ENCODE measurements at places on chromosomes 16 and 17.

DNA sequence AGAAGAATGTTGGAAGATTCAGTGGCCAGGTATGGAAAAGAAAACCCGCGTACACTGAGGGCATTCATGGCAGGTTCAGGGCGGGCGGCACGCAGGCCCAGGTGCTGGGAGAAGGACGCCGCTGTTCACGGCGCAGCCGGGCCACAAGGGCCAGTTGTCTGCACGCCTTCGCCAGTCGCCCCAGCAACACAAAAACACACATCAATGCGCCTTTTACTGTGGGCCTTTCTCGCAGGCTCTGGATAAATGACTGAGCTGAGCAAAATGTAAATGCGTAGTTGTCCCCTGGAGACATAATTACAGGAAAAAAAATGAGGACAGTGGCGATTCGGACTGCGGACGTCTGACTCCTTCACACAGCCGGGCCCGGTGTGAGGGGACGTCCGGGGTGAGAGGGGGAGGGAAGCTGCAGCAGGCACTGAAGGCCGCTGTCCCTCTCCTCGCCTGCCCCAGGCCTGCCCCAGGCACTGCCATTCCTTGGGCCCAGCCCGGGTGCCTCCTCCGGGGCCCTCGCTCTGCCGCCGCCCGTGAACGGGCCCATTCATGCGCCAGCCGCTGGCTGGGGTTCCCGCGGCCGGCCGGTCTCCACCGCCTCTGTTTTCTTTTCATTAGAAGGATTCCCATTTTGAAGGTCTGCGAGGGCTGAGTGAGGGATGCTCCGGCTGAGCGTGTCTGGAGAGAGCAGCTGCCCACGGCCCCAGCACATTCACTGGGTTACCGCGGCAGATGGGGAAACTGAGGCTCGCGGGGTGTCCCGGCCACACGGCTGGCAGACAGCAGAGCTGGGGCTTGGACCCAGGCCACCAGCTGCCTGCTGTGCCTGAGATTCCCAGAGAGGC lies 6.5 kb upstream of the ZNF469 start:
- DNase-seq = no peak

- no peak for DNase-seq
Observed at GRCh38 chr16:31219154-31219741, 2.3 kb upstream of the PYDC1 start.

- no peak for DNase-seq
Observed at GRCh38 chr17:17872547-17873345, 36.0 kb upstream of the SREBF1 start.

GRCh38 chr16:57801809-57802340 lies 416 bp downstream of the KIFC3 start:
- peak; percentile 49 for DNase-seq

DNA sequence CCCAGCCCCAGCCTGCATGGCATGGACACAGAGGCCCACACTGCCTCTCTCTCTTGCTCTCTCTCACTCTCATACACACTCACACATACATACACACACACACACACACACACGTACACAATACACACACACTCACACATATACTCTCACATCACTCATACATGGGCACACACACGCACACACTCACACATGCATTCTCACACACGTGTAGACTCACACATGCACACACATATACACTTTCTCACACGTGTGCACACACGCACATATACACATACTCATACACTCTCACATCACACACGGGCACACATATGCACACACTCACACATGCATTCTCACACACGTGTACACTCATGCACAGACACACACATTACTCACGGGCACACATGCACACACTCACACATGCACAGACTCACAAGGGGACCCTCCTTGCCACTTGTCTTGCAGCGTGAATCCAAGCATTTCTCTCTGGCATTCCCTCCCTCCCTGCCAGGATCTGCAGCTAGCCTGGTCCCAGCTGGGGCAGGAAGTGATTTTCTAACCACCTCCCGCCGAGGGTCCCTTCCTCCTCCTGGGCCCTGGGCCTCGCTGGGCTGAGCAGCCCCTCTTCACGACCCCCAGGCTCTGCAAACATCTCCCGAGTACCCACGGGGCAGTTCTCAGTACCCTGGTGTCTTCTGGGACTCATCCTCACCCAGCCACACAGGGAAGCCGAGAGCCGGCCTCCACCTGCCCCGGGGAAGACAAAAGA lies 37.5 kb downstream of the IL21R start:
- no peak for DNase-seq

GRCh38 chr17:73942703-73943415 lies 260.6 kb upstream of the RPL38 start:
- no peak for DNase-seq

GRCh38 chr16:75074920-75075687 lies 41.5 kb downstream of the LDHD start:
- no peak for DNase-seq

DNA sequence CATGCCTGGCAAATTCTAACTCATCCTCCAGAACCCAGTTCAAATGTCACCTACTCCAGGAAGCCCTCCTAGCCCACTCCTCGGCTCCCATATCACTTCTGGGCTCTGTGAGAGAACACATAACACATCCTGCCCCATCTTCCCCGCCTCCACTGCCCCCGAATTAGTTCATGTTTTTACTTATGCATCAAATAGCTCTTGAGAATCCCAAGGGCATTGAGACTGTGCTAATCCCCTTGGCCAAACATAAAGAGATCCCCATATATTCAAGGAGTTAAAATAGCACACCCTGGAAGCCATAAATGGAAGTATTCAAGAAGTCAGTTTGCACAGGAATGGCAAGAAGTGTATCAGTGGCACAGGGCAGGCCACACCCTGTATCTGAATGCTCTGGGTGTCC lies 2.0 kb upstream of the CREBBP start:
- DNase-seq = no peak

DNA sequence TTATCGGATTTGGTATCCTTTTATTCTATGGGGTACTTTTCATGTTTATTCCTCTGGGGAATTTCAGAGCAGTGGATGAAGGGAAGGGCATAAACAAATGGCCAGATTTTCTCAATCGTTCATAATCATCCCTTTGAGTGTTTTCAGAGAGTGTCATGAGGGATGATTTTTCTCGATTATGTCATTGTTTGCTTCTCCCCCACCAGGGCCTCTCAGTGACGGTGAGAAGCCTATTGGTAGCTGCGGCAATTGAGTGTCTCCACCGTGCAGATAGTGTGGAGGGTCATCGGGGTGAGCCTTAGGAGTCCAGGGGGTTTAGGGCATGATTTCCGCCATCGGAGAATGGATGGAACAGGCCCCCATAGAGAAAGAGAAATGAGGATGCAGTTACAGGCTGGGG lies 57.2 kb downstream of the USP43 start:
- no peak for DNase-seq

GRCh38 chr17:15006421-15007128 lies 258.6 kb downstream of the PMP22 start:
- DNase-seq = no peak

DNA sequence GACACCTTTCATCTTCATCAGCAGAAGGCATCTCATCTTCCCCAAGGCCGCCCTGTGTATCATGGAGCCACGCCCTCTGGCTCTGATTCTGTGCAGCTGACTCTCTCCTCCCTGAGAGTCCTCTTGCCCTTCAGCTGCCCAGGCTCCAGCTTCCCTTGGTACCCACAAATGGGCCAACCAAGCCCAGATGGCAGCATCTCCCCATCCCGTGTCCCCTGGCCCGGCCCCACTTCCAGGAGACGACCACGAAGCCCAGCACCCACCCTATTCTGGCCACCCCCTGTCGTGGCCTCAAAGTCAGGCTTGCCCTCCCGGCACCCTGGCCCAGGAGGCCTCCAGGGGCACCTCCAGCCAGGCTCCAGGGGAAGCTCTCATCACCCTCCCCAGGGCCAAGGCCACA lies 31.3 kb upstream of the KSR1 start:
- DNase-seq = no peak

- DNase-seq = no peak
Observed at GRCh38 chr17:17987901-17988300, 15.2 kb downstream of the DRC3 start.

- DNase-seq = no peak
Observed at GRCh38 chr16:80233097-80233835, 307.5 kb upstream of the DYNLRB2 start.

GRCh38 chr17:2758870-2759269 lies 9.4 kb upstream of the CCDC92B start:
- no peak for DNase-seq

- DNase-seq = no peak
Observed at GRCh38 chr16:86485746-86486145, 24.6 kb upstream of the FOXF1 start.

GRCh38 chr17:44053125-44053872 lies 13.2 kb downstream of the LSM12 start:
- peak; percentile 17 for DNase-seq

DNA sequence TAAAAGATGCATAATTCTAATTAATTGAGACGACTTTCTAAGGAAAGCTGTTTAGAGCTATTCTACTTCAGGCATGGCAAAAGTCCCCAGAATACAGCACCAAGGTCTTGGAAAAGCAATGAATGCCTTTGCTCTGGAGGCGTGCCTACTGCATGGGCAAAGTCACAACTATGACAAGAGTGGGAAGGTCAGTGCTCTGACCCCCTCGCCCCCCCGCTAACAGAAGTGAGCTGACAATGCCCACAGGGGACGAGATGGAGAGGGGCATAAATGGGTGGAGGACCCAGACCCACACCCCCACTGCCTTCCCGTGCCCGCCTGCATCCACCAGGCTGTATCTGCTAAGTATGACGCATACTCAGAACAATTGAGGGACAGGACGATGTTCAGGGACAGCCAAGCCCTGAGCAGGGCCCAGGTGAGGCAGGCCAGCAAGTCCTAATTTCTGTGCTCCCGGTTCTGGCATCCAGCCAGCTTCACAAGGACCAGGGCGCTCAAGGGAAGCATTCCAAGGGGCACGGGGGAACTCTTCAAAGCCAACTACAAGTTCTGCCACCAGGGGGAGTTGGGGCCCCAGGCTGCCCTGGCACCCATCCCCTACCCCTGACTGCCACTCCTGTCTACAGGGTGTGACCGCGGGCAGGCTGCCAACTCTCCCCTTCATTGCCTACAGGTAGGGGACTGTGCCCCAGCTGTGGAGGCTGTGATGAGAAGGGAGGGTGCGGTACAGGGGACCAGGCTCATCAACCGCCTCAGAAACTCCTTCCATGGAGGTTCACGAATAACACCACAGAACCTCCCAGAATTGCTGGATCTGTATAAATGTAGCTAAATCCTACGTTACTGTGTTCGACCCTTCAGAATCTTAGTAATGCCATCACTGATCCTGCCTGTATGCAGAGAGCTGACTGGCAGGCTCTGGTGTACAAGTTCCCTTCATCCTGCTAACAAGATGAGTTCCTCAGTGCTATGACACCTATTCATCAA lies 20.8 kb downstream of the NPRL3 start:
- DNase-seq = peak; percentile 81

DNA sequence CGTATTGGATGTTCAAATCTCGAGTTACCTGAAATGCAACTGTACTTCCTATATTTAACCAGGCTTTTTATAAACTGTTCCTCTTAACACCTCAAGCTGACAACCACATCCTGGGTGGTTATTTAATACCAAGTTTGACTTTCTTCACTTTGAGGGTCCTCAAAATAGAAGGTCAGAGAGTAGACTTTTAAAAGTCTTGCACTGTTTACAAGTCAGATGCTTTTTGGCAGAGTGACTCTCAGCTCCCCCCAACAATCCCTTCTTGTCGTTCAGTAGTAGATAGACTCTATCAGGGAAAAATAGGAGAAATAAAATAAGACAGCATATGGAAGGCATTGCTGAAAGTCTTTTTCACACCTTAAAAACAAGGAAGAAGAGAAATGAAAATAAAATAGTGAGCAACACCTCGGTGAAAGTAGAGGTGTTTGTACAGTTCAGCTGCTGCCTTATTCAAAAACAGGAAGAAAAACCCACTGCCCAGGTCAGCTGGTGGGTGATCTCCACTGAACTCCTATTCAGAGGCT lies 650.4 kb downstream of the WWOX start:
- DNase-seq = no peak

DNA sequence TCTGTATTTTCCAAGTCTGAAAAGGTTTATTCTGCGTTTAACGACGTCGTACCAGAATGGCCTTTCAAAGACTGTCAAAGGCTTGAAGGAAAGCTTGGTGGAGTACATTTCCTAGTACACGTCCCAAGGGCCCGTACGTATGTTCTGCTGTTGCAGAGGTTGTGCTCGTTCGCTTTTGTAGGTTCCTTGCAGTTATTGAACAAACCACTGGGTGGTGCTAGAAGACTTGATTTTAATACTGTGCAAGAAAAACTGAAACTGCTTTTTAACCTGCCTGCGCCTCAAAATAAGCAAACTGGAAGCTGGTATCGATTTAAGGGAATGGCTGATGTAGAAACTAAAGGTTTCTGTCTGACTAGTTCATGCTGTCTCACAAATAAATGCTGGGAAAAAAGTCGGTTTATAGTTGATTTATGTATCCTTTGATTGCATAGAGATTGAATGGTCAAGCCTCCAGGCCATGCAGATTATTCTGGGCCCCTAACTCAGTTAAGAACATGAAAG lies 54.6 kb downstream of the USP10 start:
- DNase-seq = peak; percentile 81

- DNase-seq = peak; percentile 75
Observed at GRCh38 chr17:2025622-2026309, 632 bp upstream of the RTN4RL1 start.

DNA sequence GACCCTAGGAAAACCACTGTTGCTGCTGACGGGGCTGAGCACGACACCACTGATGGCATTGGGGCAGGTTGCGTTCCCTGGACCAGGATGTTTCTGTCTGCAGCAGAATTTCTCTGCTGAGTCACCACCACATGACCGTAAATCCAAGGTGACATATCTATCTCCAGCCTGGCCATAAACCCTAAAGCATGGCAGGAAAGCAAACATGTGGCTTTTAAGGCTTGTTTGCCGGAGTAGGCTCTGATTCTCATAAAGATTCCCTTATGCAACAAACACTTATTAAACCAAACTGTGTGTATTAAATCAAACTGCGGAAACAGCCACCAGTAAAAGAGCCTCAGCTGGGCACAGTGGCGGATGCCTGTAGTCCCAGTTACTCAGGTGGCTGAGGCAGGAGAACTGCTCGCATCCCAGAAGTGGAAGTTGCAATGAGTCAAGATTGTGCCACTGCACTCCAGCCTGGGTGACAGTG lies 17.3 kb downstream of the MPHOSPH6 start:
- no peak for DNase-seq

Data from H9 (cell line).